Lung (tissue), 17 donors: ENCODE measurements at places on chromosomes 11 and 22. TPM values are rescaled to one million over a fixed set of nuclear protein-coding genes. Genes with fewer than 3 reads are reported as not detected.
A peak's percentile ranks its signal among the peaks of the same experiment; 100 is the strongest.

Gene CCDC88B
- 13.6 TPM for total RNA-seq

Gene HEPHL1
- total RNA-seq = not detected

Gene SMTNL1
- not detected for total RNA-seq

Gene UQCC3
- total RNA-seq = 10.4 TPM

Gene DDI1
- total RNA-seq = not detected

Gene APOA4
- total RNA-seq = not detected

Gene NAV2
- 31.5 TPM for total RNA-seq

Gene DLG2
- 9.9 TPM for total RNA-seq

GRCh38 chr22:44595841-44596341 is 97.9 kb upstream of the RTL6 start:
- peak; percentile 85 for DNase-seq
- H3K27me3 ChIP-seq = no peaks in the 10 kb centered on the region
- H3K4me3 ChIP-seq = no peak overlapping the region
- H3K4me1 ChIP-seq = no peaks in the 10 kb centered on the region

GRCh38 chr11:64745521-64746328 is 1.8 kb upstream of the RASGRP2 start:
- H3K4me1 ChIP-seq = no peaks in the 10 kb centered on the region
- peak overlapping the region; percentile 44 for H3K4me3 ChIP-seq
- no peaks in the 10 kb centered on the region for H3K36me3 ChIP-seq
- H3K27me3 ChIP-seq = peaks cover 20% of the 10 kb centered on the region

DNA sequence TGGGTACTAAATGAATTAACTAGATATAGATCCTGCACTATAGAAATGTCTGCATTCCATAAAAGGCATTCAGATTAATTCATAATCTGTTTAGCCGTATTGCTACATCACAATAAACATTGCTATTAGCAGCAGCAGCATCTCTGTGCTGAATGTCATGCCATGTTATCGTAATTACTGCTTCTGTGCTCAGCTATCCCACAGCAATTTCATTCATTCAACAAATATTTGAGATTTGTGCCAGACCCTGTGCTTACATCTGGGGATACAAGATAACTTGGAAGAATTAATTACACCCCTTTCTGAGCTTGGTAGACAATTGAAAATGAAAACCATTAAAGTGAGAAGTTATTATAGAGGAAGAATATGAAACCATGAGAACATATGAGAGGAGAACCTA is 185.8 kb upstream of the C11orf87 start:
- no peaks in the 10 kb centered on the region for H3K4me1 ChIP-seq
- no peaks in the 10 kb centered on the region for H3K36me3 ChIP-seq
- H3K27ac ChIP-seq = no peak overlapping the region
- H3K4me3 ChIP-seq = no peak overlapping the region

- no peak overlapping the region for H3K27ac ChIP-seq
- DNase-seq = peak; percentile 27
- no peaks in the 10 kb centered on the region for H3K36me3 ChIP-seq
- no peak overlapping the region for H3K4me3 ChIP-seq
- no peaks in the 10 kb centered on the region for H3K4me1 ChIP-seq
Measured at GRCh38 chr11:18650859-18651557, 16.9 kb upstream of the SPTY2D1 start.

DNA sequence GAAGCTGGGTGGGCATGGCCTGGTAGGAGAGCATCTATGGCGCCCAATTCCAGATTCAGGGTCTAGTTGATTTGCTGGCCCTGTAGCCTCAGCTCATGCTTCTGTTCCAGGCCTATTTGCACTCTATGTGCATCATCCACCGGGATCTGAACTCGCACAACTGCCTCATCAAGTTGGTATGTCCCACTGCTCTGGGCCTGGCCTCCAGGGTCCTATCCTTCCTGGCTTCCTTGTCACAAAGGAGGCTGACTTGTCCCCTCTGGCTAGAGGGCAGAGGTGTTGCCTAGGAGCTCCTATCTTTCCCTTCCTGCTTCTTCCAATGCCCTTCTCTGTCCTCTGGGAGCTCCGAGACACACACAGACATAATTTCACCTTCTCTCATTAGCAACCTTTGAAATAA is 21.3 kb downstream of the PIK3IP1 start:
- peaks cover 29% of the 10 kb centered on the region for H3K36me3 ChIP-seq
- H3K4me1 ChIP-seq = no peaks in the 10 kb centered on the region
- H3K27ac ChIP-seq = peak overlapping the region; percentile 29
- no peaks in the 10 kb centered on the region for H3K27me3 ChIP-seq

- H3K36me3 ChIP-seq = no peaks in the 10 kb centered on the region
- no peaks in the 10 kb centered on the region for H3K4me1 ChIP-seq
- H3K27ac ChIP-seq = peak overlapping the region; percentile 99
- peak overlapping the region; percentile 100 for H3K4me3 ChIP-seq
- H3K27me3 ChIP-seq = peaks cover 2% of the 10 kb centered on the region
- no peak for DNase-seq
Measured at GRCh38 chr11:36510594-36510942, 496 bp upstream of the TRAF6 start.

DNA sequence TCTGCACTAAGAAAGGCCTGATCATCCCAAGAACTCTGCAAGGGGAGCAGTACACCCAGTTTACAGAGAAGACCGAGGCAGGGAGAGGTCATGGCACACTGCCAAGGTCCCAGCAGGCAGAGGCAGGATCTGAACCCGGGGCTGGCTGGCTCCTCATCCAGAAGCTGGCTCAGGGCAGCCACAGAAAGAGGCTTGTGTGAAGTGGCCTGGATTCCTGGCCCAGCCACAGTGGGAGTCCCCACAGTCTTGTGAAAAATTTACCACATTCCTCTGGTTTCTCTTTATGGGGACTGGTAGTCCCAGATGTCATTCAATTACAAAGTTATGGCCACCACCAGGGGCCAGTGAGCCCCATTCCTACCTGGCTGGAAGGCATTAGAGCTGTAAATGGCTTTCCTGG is 440.5 kb downstream of the MIAT start:
- no peak for DNase-seq
- peaks cover 10% of the 10 kb centered on the region for H3K27me3 ChIP-seq
- H3K36me3 ChIP-seq = no peaks in the 10 kb centered on the region
- H3K27ac ChIP-seq = no peak overlapping the region

- H3K27ac ChIP-seq = no peak overlapping the region
- H3K27me3 ChIP-seq = no peaks in the 10 kb centered on the region
- H3K36me3 ChIP-seq = no peaks in the 10 kb centered on the region
- no peak overlapping the region for H3K4me3 ChIP-seq
- no peak for DNase-seq
Measured at GRCh38 chr22:47629791-47630655, 867.6 kb downstream of the TBC1D22A start.

DNA sequence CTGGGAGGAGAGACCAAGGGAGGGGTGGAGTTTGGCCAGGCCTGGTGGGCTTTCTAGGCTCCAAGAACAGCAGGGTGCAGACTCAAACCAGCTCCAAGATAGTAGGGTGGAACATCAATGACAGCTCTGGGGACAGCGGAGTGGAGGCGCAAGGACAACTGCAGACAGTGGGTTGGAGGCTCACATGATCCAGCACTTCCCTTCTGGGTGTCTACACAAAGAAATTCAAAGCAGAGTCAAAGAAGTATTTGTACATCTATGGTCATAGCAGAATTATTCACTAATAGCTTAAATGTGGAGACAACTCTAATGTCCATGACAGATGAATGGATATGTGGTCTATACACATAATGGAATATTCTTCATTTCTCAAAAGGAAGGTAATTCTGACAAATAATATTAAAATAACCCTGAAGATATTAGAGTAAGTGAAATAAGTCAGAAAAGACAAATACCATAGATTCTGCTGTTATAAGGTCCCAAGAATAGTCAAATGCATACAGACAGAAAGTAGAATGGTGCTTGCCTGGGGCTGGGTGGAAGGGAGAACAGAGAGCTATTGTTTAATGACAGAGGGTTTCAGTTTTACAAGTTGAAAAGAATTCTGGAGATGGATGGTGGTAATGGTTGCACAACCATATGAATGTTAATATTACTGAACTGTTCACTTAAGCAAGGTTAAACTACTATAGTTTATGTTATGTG is 5.5 kb upstream of the GAB4 start:
- no peaks in the 10 kb centered on the region for H3K36me3 ChIP-seq
- no peak overlapping the region for H3K27ac ChIP-seq
- H3K27me3 ChIP-seq = no peaks in the 10 kb centered on the region
- no peaks in the 10 kb centered on the region for H3K4me1 ChIP-seq
- no peak for DNase-seq
- H3K4me3 ChIP-seq = no peak overlapping the region

- no peaks in the 10 kb centered on the region for H3K4me1 ChIP-seq
- DNase-seq = no peak
- H3K27ac ChIP-seq = no peak overlapping the region
- H3K4me3 ChIP-seq = no peak overlapping the region
- H3K36me3 ChIP-seq = no peaks in the 10 kb centered on the region
Measured at GRCh38 chr11:82807646-82808045, 74.0 kb upstream of the FAM181B start.

GRCh38 chr11:131822506-131822905 is 452.1 kb downstream of the NTM start:
- H3K27me3 ChIP-seq = no peaks in the 10 kb centered on the region
- no peak overlapping the region for H3K27ac ChIP-seq
- no peak overlapping the region for H3K4me3 ChIP-seq
- DNase-seq = no peak

GRCh38 chr11:118921929-118922744 is 3.6 kb downstream of the BCL9L start:
- DNase-seq = peak; percentile 66
- peaks cover 50% of the 10 kb centered on the region for H3K4me1 ChIP-seq
- peak overlapping the region; percentile 88 for H3K27ac ChIP-seq
- peaks cover 5% of the 10 kb centered on the region for H3K36me3 ChIP-seq
- peak overlapping the region; percentile 91 for H3K4me3 ChIP-seq
- no peaks in the 10 kb centered on the region for H3K27me3 ChIP-seq

GRCh38 chr11:126755526-126755925 is 245.0 kb downstream of the KIRREL3 start:
- H3K27me3 ChIP-seq = no peaks in the 10 kb centered on the region
- H3K4me3 ChIP-seq = no peak overlapping the region
- no peak for DNase-seq
- H3K4me1 ChIP-seq = no peaks in the 10 kb centered on the region
- H3K27ac ChIP-seq = no peak overlapping the region

DNA sequence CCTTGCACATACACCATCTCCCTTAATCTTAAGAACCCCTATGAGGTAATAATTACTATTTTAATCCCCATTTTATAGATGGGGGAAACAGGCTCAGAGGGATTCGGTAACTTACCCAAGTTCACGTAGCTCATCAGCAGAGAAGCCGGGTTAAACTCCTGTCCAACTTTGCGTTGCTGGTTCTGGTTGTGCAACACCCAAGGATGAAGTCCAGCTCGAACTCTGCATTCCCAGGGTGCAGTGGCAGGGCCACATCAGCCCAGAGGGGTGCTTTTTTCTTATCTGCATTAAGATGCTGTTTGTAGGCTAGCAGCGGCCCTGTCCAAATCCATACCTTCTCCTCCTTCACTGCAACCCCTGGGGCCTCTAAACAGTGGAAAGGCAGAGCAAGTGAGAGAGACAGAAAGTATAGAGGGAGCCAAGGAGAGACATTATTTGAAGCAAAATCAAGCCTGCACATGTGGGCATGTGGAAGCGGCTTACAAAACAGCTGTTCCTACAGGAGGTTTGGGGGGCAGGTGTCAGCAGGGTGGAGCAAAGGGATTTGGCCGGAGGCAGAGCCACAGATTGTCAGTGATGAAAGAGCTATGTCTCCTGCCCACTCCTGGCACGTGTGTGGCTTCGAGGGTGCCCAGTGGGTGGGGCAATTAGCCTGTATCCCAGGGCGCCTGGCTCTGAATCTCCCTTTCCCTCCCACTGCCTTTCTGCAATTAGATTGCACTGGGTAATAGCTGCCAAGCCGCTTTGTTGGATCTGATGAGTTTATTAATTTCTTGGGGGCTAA is 129.5 kb upstream of the TBCEL start:
- H3K4me3 ChIP-seq = no peak overlapping the region
- no peaks in the 10 kb centered on the region for H3K4me1 ChIP-seq
- no peaks in the 10 kb centered on the region for H3K36me3 ChIP-seq
- no peak for DNase-seq
- no peak overlapping the region for H3K27ac ChIP-seq

DNA sequence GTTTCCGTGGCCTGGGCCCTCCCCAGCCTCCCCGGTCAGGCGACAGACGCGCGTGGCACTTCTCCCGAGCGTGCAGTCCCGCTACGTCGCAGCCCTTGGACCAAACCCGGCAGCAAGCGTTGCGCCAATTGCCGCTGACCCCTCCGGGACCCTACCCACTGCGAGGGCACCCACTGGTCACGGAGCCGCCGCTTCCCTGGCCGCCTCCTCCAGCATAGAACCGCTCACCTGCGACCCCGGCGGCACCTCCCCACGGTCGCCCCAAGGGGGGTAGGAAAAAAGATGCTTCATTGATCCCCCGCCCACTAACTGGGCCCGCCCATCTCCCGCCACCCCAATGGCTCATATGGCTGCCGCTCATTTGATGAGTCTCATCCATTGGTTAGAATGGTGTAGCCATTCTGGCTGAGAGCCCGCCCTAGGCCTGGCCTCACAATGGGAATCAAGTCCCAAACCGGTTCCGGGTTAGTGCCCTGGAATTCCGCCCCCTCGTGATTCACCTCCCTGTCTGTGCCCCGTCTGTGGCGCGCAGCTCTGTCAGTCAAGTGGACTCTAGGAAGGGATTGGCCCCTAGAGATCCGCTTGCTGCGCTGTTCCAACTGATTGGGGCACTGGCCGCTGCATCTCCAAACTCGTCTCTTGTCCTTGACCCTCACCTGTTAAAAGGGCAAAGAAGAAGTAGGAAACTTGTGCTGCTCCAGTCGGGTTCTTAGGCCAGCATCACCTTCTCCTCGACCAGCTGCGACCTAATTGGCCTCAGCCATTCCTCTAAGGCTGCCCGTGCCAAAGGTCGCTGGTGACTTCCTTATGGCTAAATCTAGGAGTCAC is at the start of gene MSANTD4:
MSANTD4 (minus strand) TSS at position 274 of the 828 bp plus-strand sequence. CDS start 11,323 bp downstream, outside the sequence.
- H3K27ac ChIP-seq = peak within 1 kb of the TSS; percentile 71
- peaks cover 4% of the 10 kb centered on the region for H3K36me3 ChIP-seq
- peak; percentile 100 for DNase-seq
- H3K27me3 ChIP-seq = no peaks in the 10 kb centered on the region
- H3K4me3 ChIP-seq = peak within 1 kb of the TSS; percentile 96
- H3K4me1 ChIP-seq = peaks cover 21% of the 10 kb centered on the region

GRCh38 chr22:40004836-40005235 is 10.1 kb downstream of the FAM83F start:
- H3K36me3 ChIP-seq = no peaks in the 10 kb centered on the region
- no peak overlapping the region for H3K27ac ChIP-seq
- H3K4me1 ChIP-seq = no peaks in the 10 kb centered on the region
- no peak overlapping the region for H3K4me3 ChIP-seq
- DNase-seq = no peak
- H3K27me3 ChIP-seq = peaks cover 28% of the 10 kb centered on the region

GRCh38 chr22:39353346-39353745 is 3.6 kb downstream of the SYNGR1 start:
- DNase-seq = no peak
- H3K27ac ChIP-seq = no peak overlapping the region
- no peaks in the 10 kb centered on the region for H3K27me3 ChIP-seq

DNA sequence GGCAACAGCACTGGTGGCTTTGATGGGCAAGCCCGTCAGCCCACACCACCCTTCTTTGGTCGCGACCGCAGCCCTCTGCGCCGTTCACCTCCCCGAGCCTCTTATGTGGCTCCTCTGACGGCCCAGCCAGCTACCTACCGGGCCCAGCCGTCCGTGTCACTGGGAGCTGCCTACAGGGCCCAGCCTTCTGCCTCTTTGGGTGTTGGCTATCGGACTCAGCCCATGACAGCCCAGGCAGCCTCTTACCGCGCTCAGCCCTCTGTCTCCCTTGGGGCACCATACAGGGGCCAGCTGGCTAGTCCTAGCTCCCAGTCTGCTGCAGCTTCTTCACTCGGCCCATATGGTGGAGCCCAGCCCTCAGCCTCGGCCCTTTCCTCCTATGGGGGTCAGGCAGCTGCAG is 8.0 kb downstream of the RBM14 start:
- no peaks in the 10 kb centered on the region for H3K27me3 ChIP-seq
- no peak overlapping the region for H3K4me3 ChIP-seq
- DNase-seq = no peak
- no peaks in the 10 kb centered on the region for H3K4me1 ChIP-seq
- peaks cover 60% of the 10 kb centered on the region for H3K36me3 ChIP-seq
